ENCODE measurements at places on chromosomes 3 and 15.

GRCh38 chr3:157741607-157742006 lies 238.4 kb upstream of the VEPH1 start:
- H3K4me3 ChIP-seq: no peak overlapping the region
- H3K36me3 ChIP-seq: no peaks in the 10 kb centered on the region

- H3K27me3 ChIP-seq: peaks cover 4% of the 10 kb centered on the region
- H3K4me3 ChIP-seq: peak within 1 kb of the TSS; percentile 67
- H3K27ac ChIP-seq: peak within 1 kb of the TSS; percentile 50
- H3K36me3 ChIP-seq: no peaks in the 10 kb centered on the region
- peaks cover 23% of the 10 kb centered on the region for H3K4me1 ChIP-seq
- DNase-seq: peak; percentile 86
Measured at GRCh38 chr3:134029734-134030378, at the start of gene SLCO2A1. Gene SLCO2A1 (minus strand): TSS chr3:134029925. CDS start chr3:134029802, 123 bp downstream.

GRCh38 chr15:86611417-86612040 lies 531.9 kb downstream of the AGBL1 start:
- H3K27me3 ChIP-seq: no peaks in the 10 kb centered on the region
- no peaks in the 10 kb centered on the region for H3K4me1 ChIP-seq
- no peaks in the 10 kb centered on the region for H3K36me3 ChIP-seq

DNA sequence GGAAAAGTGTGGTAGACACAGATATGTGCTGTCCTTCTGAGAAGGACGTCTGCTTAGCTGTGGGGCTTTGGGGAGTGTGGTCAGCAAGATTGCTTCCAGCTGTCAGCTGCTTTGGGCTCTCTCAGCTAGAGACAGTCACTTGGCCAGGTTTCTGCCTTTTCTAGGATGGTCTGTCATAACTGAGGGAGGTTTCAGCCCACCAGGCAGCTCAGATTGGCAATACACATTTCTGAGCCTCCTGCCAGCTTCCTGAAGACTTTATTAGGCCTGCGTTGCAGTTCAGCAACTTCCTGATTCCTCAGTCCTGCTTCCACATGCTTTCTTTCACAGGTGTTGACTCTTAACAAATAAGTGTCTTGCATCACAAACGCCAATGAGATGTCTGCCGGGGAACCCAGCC lies 286.5 kb downstream of the SQOR start:
- H3K27me3 ChIP-seq: no peaks in the 10 kb centered on the region
- DNase-seq: peak; percentile 25
- peaks cover 7% of the 10 kb centered on the region for H3K4me1 ChIP-seq
- no peaks in the 10 kb centered on the region for H3K36me3 ChIP-seq

DNA sequence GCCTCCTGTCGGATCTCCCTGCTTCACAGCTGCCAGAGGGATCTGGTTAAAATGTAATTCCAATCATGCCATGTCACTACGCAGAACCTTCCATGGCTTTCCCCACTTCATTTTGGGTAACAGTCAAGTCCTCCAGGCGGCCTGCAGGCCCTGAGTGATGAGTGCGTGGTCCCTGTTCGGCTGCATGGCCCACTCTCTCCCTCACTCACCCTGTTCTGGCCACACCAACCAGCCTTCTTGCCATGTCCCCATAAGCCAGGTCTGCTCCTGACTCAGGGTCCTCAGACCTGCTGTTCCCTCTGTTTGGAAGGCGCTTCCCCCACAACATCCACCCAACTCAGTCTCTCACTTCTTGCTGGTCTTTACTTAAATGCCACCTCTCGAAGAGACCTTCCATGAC lies 41.6 kb upstream of the LINGO1 start:
- no peaks in the 10 kb centered on the region for H3K4me1 ChIP-seq
- no peak for DNase-seq
- no peaks in the 10 kb centered on the region for H3K36me3 ChIP-seq
- H3K27ac ChIP-seq: no peak overlapping the region
- no peaks in the 10 kb centered on the region for H3K27me3 ChIP-seq

GRCh38 chr15:48577469-48577868 lies 68.0 kb downstream of the FBN1 start:
- peaks cover 3% of the 10 kb centered on the region for H3K36me3 ChIP-seq
- no peak overlapping the region for H3K4me3 ChIP-seq
- no peak overlapping the region for H3K27ac ChIP-seq
- DNase-seq: peak; percentile 46

DNA sequence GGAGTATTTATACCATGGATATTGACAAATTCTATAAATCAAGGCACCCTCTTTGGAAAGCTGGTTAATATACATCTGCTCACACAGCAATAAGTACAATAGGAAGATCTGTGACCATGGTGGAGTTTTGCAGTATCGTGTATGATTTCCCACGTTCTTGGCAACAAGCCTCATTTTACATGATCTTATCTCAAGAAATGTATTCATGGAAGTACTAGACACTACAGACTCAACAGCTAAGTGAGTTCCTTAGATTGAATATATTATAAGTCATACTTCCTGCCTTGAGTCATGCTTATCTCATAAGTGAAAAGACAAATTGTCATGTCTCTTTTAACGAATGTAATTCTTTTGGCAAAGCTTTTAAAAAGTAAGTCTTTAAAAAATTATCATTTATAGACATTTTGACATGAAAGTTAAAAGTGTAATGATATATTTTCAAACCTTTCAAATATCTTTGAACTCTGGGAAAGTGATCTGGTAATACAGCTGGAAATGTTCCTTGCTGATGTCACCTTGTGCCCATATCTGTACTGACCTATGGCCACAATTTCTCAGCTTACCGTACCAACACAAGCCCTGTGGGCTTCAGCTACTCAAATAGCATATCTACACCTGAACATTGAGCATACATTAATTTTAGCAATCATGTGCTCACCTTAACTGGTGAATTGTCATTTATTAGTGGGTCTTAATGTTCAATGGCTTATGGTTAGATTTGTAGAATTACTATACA lies 130.3 kb upstream of the TMC3 start:
- no peak overlapping the region for H3K4me3 ChIP-seq
- H3K4me1 ChIP-seq: no peaks in the 10 kb centered on the region
- H3K36me3 ChIP-seq: no peaks in the 10 kb centered on the region
- DNase-seq: no peak

GRCh38 chr15:64535460-64536243 lies 75.3 kb downstream of the ZNF609 start:
- no peaks in the 10 kb centered on the region for H3K27me3 ChIP-seq
- H3K4me1 ChIP-seq: peaks cover 10% of the 10 kb centered on the region
- DNase-seq: no peak
- H3K36me3 ChIP-seq: no peaks in the 10 kb centered on the region
- H3K27ac ChIP-seq: no peak overlapping the region

GRCh38 chr3:182905623-182906022 lies 74.7 kb downstream of the DCUN1D1 start:
- H3K27ac ChIP-seq: no peak overlapping the region
- no peak overlapping the region for H3K4me3 ChIP-seq
- no peaks in the 10 kb centered on the region for H3K27me3 ChIP-seq
- no peak for DNase-seq
- H3K4me1 ChIP-seq: no peaks in the 10 kb centered on the region

Measured in stomach (tissue), 19 donors.